ENCODE measurements at places on chromosomes 11 and 22.
A peak's percentile ranks its signal among the peaks of the same experiment; 100 is the strongest.

- no peak for DNase-seq
These were observed 148.6 kb downstream of the NXPE2 start for GRCh38 chr11:114826910-114827442.

GRCh38 chr22:45284705-45285262 lies at the start of gene UPK3A:
TSS of gene UPK3A (plus strand) at chr22:45284949. CDS start at chr22:45285014, 65 bp downstream.
- peak; percentile 36 for DNase-seq

GRCh38 chr22:23833017-23833751 lies 5.6 kb downstream of the DERL3 start:
- DNase-seq, result no peak

GRCh38 chr11:10856689-10857458 lies 979 bp downstream of the ZBED5 start:
- DNase-seq, result no peak

GRCh38 chr11:23359297-23359696 lies 499.0 kb upstream of the CCDC179 start:
- no peak for DNase-seq

DNA sequence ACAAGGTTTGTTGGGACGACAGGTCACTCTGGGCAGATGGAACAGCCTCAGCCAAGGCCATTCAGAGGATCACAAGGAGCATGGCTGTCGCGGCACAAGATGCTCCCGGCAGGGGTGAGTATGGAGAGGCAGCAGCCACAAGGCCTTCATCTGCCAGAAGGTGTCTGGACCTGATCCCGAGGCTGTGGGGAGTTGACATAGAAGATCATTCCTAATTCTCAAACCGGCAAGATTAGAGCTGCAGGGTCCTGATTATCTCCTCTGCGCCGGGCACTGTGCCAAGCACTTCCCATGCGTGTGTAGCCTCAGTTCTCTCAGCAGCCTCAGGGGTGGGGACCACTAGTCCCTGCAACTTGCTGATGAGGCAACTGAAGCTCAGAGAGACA lies 32.3 kb upstream of the RFPL3 start:
- DNase-seq, result no peak

GRCh38 chr11:75826461-75827230 lies 11.6 kb downstream of the UVRAG start:
- DNase-seq, result no peak

DNA sequence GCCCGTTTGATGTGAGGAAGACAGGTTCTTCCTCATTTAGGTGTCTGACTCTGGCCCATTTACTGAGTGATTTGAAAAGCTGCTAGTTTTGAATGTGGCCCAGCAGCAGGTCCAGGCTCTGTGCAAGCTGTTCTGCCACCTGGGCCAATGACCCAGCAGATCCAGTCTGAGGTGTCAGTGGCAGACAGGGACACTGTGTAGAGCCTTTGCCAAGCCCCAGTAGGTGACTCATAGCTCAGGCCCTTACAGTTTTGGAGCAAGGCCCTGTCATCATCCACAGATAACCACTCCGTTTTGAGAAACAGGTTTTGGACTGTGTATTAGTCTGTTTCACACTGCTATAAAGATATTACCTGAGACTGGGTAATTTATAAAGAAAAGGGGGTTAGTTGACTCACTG lies 23.9 kb downstream of the TSPAN32 start:
- DNase-seq, result no peak

DNA sequence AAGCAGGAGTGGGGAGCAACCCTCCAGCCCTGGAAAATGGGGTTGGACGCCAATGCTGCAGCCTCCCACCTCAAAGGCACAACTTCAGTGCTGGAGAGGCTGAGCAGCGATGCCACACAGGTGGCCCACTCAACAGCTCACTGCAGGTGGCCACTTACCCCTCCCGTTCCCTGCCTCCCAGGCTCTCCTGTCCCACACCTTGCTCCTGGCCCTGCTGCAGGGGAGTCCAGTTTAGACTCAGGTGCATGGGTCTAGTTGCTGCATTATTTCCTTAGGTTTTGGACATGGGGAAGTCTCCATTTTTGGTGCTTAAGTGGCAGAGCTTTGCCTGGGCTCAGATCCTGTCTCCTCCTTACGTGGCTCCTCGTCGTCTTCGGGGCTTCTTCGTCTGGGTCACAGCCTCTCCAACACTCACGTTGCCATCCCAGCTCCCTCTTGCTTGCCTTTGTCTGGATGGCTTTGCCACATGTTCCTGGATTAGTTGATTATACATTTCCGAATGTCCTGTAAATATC lies 898.3 kb downstream of the BRD1 start:
- DNase-seq, result no peak

DNA sequence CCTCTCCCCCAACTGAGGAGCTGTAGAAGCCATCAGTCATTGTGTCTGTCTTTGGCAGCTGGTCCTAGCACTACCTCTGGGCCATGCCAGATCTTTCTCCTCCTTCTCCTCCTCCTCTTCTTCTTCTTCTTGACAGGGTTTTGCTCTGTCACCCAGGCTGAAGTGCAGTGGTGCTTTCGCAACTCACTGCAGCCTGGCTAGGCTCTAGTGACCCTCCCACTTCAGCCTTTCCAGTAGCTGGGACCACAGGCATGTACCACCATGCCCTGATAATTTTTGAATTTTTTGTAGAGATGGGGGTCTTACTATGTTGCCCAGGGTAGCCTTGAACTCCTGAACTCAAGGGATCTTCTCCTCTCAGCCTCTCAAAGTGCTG lies 50.1 kb upstream of the SHANK2 start:
- no peak for DNase-seq

DNA sequence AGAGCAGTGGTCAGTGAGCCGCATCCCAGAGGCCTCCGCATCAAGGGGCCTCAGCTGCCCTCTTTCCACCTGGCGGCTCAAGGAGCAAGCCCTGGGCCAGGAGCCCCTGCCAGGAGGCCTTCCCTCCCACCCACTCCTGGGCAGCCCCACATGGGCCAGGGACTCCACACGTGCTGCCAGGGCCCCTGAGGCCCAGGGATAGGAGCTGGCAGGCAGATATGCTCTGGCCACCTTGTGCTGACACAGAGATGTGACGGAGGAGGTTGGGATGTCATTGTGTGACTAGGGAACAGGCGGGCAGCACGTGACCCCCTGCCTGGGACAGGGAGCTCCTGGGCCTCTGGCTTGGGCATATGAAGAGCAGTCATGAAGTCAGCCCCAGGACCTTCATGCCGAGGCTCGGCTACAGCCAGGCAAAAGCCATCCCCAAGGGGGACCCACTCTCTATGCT lies 77.9 kb downstream of the PIWIL3 start:
- DNase-seq, result no peak

GRCh38 chr11:112522536-112522935 lies 261.9 kb upstream of the PLET1 start:
- no peak for DNase-seq

- no peak for DNase-seq
These were observed 15.5 kb downstream of the OR52M1 start for GRCh38 chr11:4560467-4560866.

GRCh38 chr11:23399995-23400394 lies 539.7 kb upstream of the CCDC179 start:
- DNase-seq, result no peak

DNA sequence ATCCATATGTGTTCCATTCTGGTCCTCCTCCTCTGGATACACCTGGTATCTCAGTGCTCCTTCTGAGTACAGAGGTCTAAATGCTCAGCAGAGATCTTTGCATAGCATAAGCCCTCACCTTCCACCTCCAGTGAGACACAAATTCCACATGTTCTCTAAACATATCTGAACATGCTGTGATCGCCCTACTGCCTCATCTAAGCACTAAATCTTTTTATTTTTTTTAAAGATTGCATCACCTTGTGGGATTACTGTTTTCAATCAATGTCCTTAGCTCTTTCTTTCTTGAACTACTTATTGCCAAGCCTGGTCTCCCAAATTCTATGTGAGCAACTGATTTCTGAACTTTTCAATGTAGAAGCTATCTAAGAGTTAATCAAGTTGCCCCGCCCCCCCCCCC lies 113.4 kb downstream of the TRPC6 start:
- DNase-seq, result no peak

DNA sequence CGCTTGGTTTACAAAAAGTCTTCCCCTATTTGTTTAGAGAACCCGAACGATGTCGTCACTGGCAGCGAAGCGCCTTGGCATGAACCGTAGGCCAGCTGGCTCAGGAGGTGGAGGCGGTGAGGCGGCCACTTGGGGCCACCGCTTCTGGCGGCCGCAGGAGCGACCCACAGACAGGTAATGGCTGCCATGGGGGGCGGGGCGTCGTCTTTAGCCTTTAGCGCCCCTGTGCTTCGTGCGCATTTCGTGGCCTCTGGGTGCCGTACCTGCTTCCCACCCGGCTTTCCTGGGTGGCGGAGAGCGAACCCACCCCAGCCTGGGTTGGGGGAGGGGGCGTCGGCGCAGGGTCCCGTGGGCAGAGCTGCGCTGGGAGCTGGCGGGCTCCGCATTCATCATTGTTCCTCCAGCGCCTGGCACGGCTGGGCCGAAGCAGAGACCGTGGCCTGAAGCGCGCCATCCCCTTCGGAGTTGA lies 469 bp upstream of the OSBP2 start:
- DNase-seq, result peak; percentile 39

DNA sequence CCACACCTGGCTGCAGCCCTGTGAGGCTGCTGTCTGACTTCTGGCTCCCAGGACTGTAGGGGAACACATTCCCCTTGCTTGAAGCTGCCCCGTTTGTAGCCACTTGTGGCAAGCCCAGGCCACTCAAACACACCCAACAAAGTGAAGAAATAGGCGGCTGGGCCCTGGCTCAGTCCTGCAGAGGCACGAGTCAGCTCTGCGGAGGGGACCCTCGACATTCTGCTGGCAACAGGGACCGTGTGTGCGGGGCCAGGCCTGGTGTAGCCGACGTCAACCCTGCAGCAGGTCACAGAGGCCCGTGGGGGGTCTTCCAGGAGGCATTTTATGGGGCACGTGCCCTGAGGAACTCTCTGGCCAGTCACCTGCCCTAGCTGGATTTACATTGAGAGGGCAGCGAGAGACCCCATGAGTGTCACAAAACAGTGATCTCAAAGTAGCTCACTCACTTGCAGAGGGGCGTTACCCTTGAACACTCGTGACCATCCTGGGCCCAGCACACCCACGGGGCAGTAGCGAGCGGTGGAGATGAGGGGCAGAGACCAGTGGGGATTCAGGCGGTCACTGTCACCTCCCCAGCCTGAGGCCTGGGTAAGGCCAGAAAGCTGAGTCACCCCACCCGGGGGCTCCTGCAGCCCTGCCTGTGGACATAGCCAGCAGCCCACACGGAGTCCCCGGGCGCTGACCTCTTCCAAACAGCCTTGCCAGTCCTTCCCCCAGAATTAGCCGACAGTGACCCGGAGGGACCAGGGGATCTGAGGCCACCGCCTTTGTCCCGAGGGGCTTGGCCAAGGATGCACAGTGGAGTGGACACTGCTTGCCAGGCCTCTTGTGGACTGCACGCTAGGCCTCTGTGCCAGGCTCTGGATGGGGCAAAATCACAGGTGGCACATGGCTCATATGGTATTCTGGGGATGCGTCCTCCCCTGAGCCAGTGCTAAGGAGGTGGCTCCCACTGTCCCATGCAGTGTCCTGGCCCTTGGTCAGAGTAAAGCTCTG lies 139.5 kb downstream of the CTTN start:
- DNase-seq, result no peak

DNA sequence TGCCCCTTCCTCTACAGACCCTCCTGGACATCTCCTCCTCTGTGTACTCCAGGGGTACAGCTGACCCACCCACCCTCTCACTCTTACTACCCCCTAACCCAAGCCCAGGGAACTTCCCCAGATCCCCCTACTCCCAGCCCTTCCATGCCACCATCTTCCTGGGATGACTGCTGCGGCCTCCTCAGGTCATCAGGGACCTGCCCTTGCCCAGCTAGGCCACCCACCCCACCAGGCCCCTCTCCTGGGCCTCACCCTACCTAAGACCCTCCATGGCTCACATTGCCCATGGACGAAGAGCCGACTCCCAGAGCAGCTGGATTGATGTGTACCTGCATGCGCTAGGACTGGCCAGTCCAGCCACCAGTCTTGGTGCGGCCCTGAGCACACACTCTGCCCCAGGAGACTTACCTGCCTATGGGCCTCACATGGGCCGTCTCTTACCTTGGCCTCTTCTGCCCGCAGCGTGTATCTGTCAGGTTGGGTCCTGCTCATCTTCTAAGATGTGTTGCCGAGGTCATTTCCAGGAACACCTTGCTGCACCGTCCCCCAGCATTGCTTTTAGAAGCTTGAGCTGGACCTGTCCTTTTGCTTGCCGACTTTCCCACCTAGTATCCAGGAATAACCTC lies 2.0 kb upstream of the CLDN5 start:
- no peak for DNase-seq

- DNase-seq, result no peak
These were observed 19.5 kb downstream of the PHF21B start for GRCh38 chr22:44990328-44990727.

DNA sequence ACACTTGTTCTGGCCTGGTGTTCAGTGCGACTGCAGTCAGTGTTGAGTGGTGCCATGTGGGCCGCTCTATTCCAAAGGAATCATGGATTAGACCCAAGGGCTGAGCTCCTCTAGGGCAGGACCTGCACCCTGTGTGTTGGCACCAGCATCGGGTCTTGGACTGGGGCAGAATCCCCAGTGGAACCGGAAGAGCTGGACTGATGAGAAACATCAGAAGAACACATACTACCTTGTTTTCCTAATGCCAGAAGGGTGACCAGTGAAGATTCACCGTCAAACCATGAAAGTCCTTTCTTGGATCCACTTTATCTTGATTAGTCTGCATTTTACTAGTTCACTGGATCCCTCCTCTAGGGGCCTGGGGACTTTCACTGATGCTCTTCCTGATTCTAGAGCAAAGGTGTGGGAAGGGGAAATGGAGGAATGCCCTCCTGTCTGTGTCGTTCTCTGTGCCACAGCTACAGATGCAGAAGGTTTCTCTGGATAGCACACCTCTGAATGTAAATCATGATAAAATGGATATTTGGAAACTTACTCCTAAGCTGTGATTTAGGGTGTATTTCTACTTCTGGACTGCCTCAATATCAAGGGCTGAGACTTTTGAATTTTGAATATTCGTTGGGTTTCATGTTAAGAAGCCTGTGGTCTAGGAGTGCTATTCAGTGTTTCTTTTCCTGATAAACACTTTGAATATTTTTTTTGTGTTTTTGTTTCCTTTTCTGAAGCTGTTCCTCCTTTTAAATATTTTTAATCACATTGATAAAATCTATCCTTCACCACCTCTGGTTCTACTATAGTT lies 11.0 kb upstream of the GLB1L3 start:
- DNase-seq, result no peak

GRCh38 chr11:67441731-67442351 lies 1.4 kb downstream of the CORO1B start:
- no peak for DNase-seq

DNA sequence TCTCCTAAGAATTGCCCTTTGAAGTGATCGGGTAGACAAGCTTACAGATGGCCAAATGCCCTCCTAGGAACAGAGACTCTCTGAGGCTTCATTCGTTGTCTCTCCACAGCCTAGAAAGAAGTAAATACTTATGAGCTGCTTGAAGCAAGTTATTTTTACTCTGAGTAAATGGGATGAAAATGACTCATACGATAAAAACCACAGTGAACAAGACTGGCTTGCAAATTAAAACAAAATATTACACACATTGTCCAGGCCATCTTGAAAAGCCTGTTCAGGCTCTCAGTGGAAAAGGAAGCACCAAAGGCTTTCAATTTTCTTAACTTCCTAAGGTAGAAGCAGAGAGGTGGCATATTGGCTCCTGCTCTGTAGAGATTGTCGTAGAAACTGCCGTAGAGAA lies 294.2 kb downstream of the NELL1 start:
- no peak for DNase-seq

- DNase-seq, result no peak
These were observed 2.3 kb upstream of the MCAM start for GRCh38 chr11:119319136-119319699.

All from activated CD4-positive, alpha-beta T cell treated with anti-CD3 and anti-CD28 coated beads, Interleukin-2, amount 50 U/mL, for 4 hours (primary cell).